ENCODE measurements at places on chromosomes 7 and 10.

DNA sequence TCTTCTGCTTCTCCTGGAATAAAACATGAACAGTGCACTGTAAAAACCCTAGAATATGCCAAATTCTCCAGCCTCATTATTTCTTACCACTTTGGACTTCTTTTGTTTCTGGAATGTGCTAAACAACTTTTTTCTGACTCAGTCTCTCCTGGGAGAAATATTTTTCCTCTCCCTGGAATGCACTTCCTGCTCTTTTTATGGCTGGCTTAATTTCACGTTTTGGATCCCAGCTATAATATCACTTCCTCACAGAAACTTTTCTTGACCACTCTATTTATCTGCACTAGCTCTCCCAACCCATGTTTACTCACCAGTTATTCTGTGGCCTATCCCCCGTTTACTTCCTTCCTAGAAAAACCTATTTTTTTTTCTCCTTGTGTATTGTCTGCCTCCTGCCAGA, 26.7 kb downstream of the ABCB5 start:
- no peak for DNase-seq

DNA sequence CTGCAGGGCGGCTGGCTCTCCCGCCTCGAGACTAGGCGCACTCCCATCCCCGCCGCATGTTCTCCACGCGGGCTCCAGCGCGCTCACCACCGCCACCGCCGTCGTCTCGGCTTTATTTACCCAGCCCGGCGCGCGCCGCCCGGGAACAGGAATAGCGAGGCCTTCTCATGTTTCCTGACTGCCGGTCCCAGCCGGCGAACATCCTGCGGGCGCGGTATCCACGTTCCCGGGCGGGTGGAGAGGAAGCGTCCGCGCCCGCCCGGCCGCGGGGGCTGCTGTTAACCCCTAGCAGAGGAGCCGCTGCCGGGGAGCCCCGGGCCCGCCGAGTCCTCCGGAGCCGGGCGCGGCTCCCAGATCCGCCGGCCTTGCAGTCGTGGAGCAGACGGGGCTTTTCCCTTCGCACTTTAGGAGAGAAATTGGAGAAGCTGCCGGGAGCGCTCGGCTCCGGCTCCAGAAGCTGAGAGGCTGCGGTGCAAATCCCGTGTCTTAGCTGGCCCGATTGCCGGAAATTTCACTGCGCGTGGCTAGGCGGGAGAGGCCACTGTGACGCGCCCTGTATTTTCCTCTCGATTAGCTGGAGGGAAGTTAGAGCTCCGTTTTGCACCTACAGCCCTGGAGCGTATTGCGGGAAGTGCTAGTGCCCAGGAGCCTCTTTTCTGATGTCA, at the start of gene MKX:
Gene MKX (minus strand): TSS at position 88 of the 665 bp plus-strand sequence. CDS start 2,404 bp downstream, outside the sequence.
- DNase-seq: no peak

DNA sequence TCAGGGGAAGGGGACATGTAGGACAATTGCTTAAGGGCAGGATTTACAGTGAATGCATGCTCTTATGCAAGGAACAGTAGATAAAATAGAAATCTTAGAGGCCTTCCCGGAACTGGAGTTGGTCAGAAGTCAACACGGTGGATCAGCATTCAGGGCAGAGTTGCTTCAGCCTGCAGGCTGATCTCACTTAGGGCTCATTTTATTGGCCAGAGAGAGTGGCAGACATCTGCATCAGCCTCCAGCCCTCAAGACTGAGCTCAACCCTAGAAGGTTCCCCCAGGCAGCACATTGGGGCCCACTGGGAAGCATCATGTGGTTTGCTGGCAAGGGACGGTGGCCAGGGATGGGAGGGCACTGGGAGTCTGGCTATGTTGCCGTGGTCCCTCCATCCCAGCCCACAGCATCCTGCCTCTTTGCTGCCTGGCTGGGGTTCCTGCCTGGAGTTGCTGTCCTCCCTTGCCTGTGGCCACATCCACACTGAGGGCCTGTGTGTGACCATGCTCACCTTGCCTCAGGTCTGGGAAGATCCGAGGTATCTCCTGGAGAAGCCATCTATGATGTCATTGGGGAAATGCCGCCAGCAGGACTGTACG, 13.0 kb downstream of the SCART1 start:
- DNase-seq: no peak

DNA sequence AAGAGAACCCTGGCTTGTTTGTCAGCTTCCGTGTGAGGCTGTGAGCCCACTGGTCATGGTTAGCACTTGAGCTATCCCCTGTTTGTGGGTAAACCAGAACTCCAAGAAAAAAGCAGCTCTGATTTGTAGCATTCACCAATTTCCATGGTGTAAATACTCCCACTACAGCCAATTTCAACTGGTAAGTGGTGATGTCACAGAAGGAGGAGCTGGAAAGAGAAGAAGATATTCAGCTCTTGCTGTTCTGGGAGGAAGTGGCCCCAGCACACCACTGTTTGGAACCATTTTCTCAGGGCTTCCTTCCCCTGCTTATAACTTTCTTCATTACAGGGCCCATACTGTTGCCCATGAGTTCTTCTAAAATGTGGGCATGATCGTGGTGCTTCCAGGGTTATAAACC, 500.1 kb upstream of the ZMIZ1 start:
- DNase-seq: no peak

DNA sequence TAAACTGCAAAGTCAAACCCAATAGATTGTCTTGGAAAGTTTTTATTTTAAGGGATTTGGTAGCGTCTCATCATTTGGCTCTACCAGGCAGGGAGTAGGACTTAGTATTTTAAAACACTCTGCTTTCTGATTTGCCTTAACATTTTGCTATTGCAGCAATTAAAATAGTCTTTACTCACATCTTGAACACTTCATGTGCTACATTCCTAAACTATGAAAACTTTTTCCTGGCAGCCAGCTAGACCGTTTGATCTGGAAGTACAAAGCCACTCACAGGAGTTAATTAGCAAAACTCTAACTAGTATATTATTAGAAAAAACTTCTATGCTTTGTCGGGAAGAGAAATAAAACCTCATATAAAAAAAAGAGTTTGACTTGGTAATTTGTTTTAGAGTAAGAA, 111.4 kb downstream of the TFPI2 start:
- no peak for DNase-seq

Data from activated CD8-positive, alpha-beta memory T cell treated with anti-CD3 and anti-CD28 coated beads for 1 hour (primary cell).